Astrocyte (in vitro differentiated cells and primary cell): ENCODE measurements at places on chromosomes 2 and 18. TPM values are rescaled to one million over a fixed set of nuclear protein-coding genes. Genes with fewer than 3 reads are reported as not detected.

The ZBTB7C gene
- total RNA-seq = 1.0 and 1.4 TPM in 2 replicates

- peak; percentile 18 for DNase-seq
Observed at GRCh38 chr2:67234440-67234839, 162.7 kb upstream of the ETAA1 start.

GRCh38 chr18:76445741-76446232, 49.3 kb downstream of the ZNF516 start:
- DNase-seq = no peak

The PFN4 gene
- total RNA-seq = 0.48 and 0.64 TPM in 2 replicates

The EMILIN1 gene
- 0.95 and 1.2 TPM in 2 replicates for total RNA-seq

DNA sequence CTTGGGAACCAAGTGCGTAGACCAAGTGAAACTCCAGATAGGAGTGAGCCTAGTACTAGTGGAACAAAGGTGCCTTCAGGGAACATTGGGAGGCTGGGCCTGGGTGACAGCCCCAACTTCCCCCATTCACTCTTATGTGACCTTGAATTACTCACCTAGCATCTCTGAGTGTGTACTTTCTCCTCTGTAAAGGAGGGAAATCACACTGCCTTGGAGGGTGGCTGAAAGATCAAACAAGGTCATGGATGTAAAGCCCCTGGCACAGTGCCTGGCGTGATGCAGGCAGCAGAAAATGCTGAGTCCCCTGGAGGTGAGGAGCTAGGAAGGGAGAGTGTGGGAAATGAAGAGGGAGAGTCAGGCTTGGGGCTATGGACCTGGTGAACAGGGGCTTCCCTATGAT, 45.9 kb downstream of the MARCO start:
- no peak for DNase-seq

The MAPK4 gene
- 0.11 TPM in 1 of 2 replicates, not detected in the other for total RNA-seq

The SNTG2 gene
- 1.9 TPM in 2 replicates for total RNA-seq

The NAT8 gene
- not detected in 2 replicates for total RNA-seq

GRCh38 chr2:3267869-3268704, 109.5 kb downstream of the EIPR1 start:
- DNase-seq = no peak

DNA sequence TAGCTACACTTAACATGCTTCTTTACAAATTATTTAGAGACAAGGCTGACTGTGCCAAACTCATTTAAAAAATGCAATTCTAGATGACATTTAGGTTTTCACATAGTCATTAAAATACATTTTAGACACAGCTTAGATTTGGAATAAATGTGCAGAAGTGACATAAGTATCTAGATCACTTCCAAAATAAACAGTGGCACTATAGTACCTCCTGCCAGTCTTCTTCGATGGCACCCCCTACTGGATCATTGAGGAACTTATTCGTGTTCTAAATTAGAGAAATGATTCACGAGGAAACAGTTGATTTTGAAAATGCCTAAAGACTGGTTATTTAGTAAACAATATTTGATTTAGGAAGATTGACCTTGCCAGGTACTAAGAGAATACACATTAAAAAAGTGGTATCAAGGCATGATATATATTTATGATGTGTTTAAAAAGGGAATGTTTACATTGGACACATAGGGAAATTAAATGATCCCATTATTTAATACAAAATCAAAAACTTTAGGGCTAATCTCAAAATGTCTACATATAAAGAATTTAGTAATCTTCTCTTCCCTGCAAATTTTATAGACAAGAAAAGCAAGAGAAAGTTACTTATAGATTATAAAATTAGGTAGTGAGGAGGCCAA, 323.9 kb downstream of the XIRP2 start:
- DNase-seq = peak; percentile 34

- DNase-seq = no peak
Observed at GRCh38 chr2:238320648-238321281, 447 bp downstream of the TRAF3IP1 start.

The ATOH8 gene
- 1.2 and 1.9 TPM in 2 replicates for total RNA-seq

- peak; percentile 77 for DNase-seq
Observed at GRCh38 chr2:223383315-223383714, 218.8 kb downstream of the SCG2 start.

The CELF4 gene
- total RNA-seq = 0.16 TPM in 1 of 2 replicates, not detected in the other

DNA sequence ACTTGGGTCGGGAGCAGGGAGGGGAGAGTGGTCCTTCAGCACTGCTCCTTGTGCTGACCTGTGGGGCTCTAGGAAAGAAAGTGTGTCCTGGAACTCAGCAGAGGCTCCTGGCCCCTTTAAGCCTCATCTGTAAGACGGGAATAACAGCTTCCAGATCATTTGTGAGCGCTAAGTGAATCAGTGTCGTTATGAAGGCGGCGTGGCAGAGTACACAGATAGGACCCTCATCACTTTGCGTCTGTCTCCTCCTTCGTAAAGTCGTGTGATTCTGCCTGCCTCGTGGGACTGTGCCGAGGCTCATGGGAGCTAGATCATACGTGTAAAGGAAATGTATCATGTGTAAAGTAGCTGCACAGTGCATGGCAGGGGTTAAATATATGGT, 18.6 kb downstream of the COLEC11 start:
- DNase-seq = no peak

The CD207 gene
- not detected in 2 replicates for total RNA-seq

GRCh38 chr2:185618625-185619024, 120.0 kb upstream of the FSIP2 start:
- peak; percentile 89 for DNase-seq

DNA sequence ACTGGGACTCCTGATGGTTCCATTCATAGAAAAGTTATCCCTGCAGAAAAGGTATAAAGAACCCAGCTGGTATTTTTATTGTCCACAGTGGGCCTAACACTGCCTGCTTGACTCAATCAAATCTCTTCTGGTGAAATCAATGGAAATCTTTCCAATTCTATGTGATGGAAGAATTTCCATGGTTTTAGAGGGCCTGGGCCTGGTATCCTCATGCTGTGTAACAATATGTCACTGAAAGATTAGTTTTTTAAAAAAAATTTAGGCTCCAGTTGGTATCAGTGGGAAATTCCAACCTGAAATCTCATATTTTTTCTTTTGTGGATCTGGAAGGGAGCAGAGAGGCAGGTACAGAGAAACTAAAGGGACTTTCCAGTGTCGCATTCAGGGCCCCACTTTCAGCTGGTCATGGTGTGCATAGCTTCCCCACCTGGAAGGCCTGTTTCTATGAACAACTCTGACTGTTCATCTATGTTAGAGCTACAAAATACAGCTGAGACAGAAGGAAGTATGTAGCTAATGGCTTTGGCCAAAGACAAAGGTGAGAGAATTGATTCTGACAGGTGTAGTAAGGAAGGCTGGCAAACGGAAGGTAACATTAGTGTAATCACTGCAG, 20.9 kb downstream of the NEB start:
- DNase-seq = no peak

GRCh38 chr2:223042704-223043118, 9.3 kb upstream of the KCNE4 start:
- DNase-seq = peak; percentile 49
